ENCODE measurements at places on chromosomes 5 and 9.

DNA sequence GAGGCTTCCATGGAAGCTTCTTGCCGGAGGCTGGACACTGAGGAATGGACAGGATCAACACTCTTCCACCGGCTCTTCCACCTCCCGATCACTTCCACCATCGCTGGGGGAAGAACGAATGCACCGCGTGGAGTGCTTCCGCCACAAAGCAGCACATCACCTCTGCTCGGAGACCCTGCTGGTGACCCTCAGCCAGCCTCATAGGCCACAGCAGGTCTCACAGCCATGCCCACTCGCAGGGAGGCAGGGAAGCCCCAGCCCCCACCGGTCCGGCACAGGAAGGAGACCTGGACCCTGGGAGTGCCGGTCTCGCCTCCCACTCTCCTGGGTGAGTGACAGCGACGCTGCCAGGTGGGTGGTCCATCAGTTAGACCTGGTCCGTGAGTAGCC, 4.7 kb downstream of the MRPL36 start:
- no peak for DNase-seq

GRCh38 chr9:84669288-84670137, at the start of gene NTRK2:
NTRK2 (plus strand) TSS chr9:84669729; CDS start chr9:84670749, 1,020 bp downstream.
- peak; percentile 24 for DNase-seq

DNA sequence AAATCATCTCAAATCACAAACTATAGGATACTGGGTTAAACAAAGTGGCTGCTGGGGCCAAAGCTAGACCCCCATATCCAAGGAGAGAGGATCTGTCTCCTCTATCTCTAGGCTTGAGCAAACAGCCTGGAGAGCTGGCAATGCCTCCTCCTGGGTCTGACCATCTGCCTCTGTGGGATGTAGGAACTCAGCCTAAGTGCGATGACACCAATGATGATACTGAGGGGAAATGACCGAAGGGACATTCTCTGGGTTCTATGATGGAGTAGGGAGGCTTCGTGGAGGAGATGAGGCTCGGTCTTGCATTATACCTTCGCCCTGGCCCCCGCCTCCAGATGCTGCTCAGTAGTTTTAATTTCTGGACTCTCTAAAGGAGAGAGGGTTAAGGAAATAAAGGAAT, 9.3 kb upstream of the SPATA24 start:
- no peak for DNase-seq

DNA sequence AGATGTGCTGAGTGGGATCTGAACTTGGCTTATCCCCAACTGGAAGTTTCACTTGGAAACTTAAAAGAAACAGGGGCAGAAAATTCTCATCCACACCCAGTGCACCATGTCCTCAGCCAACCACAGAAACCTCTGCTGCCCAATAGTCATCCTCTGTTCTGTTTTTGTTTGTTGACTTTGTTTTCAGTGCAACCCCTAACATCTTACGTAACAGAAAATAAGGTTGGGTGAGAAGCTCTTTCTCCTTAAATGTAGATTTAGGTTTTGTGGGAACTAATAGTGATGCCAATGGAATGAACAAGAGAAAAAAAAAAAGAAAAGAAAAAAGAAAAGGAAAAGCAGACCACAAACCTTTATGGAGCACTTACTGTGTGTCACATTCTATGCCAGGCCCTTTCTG, 262.8 kb downstream of the PAPPA start:
- no peak for DNase-seq

DNA sequence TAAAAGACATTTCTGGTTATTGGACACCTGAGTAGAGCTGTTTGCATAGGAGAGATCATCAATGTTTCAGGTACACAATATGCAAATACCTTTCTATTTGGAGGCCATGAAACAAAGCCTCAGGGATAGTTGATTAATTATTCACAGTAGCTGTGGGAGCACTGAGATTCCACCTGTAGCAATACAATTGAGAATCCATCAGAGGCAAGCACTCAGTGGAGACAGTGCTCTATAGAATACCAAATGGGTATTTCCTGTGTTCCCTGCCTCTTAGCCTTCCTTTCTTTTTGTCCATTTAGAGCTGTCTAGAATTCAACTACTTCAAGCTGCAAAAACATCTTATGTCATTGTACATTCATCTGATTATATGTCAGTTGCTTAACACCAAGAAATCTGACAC, 1754.0 kb upstream of the ACO1 start:
- DNase-seq: no peak

GRCh38 chr9:20713172-20713571, 29.1 kb downstream of the FOCAD start:
- no peak for DNase-seq

GRCh38 chr5:130514984-130515690, 610.9 kb downstream of the CHSY3 start:
- DNase-seq: no peak

DNA sequence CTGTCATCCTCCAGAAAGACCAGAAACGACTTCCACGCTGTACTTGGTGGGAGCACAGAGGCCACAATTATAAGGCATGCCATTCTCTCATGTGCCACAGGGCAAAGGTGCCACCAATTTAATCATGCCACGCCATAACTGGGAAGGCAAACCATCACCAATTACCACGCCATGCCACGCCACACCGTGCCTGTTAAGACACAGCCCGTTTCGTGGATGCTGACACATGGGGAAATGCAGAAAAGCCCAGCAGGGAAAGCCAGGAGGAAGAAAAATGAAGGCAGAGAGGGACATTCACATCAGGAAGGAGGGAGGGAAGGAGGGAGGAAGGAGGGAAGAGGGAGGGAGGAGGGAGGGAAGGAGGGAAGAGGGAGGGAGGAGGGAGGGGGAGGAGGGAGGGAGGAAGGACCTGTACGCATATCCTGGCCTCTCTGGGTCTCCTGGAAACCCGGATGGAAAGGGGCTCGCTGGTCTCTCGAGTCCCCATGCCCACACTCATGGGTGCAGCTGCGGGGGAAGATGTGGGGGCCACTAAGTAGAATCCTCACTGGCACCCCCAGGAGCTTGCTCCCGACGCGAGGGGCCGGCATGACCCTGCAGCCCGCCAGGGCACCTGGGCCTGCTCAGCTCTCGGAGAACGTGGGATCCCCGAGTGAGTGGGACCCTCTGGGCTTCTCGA, 61.7 kb upstream of the UBAC1 start:
- no peak for DNase-seq

DNA sequence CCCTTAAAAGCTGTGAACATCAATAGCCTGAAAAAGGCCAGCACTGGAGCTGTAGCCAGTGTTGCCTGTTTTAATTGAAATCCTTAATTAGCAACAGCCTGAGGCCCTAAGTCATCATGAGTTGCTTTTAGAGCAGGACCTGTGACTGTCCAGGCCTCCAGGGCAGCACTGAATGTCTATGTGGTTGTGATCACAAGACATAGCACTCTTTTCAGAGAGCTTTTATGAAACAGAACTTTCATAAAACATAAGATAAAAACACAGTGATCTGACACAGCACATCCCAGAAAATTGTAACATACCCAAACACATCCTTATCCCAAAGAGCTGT, 85.5 kb upstream of the MYO10 start:
- no peak for DNase-seq

- no peak for DNase-seq
These were observed 124.9 kb downstream of the PPP2R2B start for GRCh38 chr5:146753641-146754040.

GRCh38 chr5:72179028-72179815, 71.9 kb downstream of the MAP1B start:
- no peak for DNase-seq

DNA sequence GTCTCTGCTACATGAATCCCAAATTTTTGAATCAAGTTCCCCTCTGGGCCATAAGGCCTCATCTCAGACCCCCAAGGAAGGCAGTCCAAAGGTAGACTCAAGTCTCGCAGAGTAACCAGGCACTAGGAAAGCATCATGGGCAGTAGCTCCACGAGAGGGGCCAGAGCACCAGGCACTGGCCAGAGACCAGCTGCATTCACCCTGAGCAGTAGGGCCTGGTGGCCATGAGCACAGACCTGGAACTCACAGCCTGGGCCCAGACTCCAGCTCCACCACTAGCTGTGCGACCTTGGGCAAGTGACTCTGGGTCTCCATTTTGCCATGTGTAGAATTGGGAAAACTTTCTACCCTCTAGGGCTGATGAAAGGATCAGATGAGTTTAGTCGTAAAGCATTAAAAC, 28.5 kb downstream of the NANS start:
- no peak for DNase-seq

DNA sequence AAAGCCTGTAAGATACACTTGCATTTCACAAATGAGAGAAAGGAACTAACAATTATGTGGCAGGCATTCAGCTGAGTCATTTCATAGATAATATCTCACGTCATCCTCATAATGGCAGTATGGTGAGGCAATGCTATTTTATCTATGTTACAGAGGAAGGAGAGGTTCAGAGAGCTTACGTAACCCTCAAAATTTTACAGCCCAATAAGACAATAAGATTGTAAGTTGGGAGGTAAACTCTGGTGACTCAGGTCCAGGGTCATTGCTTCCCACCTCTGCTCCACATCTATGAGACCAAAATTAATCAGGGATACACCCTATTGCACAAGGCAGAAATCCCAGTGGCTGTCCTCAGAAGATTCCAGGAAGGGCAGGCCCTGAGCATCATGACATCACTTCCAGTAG, 309.7 kb downstream of the NSG2 start:
- DNase-seq: no peak

DNA sequence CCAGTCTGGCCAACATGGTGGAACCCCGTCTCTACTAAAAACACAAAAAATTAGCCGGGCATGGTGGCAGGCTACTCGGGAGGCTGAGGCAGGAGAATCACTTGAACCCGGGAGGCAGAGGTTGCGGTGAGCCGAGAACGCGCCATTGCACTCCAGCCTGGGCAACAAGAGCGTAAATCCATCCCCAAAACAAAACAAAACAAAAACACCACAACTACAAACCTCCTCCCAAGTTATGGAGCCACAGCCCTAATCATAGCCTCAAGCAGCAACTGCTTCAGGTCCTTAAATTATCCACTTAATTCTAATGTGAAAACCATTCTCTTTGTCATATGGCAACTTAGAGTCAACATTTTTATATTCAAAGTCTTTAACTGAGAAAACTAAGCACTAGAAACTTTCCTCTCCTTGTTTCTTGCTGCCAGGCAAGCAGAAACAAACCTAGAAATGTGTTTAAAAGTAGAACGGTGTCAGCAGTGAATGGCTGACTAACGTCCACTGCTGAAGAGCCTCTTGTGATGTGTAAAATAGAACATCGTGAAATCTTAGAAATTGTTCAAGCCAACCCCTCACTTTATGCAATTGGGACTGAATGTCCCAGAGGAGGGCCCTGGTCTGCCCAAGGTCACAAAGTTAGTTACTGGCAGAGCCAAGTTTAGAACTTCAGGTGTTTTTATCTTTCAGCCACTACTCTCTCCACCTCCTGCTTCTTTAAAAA, 5.7 kb downstream of the TMEM245 start:
- DNase-seq: no peak

DNA sequence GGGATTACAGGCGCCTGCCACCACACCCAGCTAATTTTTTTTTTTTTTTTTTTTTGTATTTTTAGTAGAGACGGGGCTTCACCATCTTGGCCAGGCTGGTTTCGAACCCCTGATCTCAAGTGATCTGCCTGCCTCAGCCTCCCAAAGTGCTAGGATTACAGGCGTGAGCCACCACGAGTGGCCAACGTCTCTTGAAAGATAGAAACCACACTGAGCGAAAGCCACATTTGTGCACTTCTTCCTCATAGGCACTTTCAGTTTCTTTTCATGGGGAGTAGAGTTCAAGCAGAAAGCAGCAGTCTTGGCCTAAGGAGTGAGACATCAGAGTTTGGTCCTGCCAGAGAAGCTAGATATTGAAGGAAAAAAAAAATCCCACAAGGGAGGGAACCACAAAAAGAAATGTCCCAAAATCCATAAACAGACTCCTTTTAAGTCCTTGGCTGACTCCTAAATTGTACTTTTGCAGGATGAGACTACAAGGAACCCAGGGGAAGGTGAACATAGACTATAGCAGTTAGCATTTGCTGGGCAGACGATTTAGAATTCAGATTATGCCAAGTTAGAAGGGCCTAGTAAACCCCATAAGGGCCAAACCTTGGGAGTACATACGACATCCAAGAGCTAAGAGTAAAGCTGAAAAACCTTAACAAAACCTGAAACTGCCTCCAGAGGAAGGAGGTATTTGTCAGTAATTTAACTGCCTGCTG, 43.9 kb upstream of the GLIPR2 start:
- no peak for DNase-seq

DNA sequence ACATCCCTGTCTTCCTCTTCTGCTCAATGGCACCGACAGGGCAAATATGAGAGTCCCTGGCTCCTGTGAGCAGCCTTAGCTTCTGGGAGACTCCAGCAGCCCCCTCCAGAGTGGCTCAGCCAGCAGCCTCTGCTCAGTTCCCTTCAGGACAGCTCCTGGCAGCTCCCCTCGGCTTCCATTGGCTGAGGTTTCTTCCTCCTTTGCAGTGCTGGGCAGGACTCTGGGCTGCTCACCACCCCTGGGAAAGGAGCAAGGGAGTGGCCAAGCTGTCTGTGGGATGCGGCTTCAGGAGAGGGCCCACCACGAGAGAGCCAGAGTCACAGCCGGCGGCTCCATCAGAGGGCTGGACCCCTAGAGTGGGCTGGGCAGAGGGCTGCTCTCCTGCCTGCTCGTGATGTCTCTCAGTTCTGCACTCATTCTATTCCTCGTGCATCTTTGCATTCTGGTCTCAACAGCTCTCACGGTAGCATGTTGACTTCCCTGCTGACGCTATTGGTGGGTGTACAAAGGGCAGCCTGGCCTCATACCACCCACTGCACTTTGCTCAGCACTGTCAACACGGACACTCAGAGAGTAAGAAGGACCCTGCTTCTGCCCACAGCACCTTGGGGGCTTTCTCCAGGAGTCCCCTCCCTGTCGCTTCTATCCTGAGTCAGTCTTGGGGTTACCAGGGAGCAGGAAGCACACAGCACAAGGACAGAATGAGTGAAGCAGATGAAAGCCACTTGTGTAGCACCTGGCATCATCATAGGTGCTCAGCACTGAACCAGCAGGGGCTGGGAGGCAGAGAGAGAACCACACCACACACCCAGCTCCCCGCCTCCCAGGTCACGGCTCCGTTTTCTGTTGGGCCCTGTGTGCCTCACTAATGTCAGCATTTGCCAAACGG, 80.9 kb upstream of the ALDH1B1 start:
- no peak for DNase-seq

DNA sequence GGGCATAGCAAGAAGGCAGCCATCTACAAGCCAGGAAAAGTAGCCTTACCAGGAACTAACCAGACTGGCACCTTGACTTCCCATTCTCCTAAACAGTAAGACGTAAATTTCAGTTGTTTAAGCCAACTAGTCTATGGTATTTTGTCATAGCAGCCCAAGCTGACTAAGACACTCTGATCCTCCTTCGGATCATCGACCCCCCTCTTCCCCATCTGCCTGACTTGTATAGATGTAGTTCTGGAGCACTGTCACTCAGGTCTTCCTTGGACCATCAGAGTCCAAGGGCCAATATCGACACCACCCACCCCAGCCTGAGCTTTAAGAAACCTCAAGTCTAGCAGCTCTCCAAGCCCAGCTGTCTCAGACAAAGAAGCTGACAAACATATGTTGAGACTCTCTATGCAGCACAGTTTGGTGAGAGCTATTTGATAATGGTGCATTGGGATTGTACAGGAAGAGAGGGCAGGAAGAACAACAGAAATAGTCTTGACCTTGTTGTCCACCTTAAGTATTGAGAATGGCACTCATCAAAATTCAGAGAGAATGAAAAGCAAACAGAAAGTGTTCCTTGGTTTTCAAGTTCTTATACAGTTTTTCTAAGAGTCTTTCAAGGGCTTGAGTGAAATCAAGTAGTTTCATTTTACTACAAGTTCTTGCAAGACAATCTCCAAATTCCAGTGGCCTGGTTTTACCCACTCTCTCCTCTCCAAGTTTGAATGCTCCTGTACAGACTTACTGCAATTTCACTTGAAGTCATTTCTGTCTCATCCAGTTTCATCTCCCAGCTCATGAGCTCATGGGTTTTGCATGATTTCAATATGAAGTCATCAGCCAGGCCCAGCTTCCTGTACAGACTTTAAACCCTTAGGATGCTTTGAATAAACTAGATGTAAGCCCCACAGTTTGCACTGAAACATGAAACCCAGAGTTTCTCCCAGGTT, 122.3 kb upstream of the RAI14 start:
- DNase-seq: no peak
